NCI-H1105 (cell line): ENCODE measurements at places on chromosomes 12 and 14.
A peak's percentile ranks its signal among the peaks of the same experiment; 100 is the strongest.

GRCh38 chr12:110171186-110171538 is 47.0 kb downstream of the IFT81 start:
- no peak for DNase-seq

- no peak for DNase-seq
These were observed 11.0 kb downstream of the DCTN2 start for GRCh38 chr12:57535764-57536596.

DNA sequence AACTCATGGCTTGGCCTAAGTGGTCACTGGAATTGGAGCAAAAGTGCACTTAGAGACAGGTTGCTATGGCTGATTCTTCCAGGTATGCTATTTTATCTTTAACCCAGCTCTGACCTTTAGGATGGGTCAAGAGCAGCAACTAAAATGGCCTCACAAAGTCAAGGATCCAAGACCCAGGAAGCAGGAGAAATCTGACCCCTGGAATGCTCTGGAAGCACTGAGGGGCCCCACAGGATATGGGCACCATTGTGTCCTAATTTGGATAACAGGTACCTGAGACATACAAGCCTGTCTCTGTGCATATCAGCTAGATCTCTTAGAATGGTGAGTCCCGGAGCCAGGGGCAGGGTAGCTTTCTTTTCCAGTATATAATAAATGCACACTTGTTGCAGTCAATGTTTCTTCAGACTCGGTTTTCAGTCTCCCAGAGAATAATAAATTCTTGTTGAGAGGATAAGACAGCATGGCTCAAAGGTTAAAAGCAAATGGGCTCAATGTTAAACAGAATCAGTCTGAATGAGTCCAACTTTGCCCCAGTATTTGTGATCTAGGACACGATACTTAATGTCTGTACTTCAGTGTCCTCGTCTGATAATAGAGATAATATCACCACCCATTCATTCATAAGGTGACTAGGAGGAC is 29.3 kb upstream of the TMCC3 start:
- no peak for DNase-seq

DNA sequence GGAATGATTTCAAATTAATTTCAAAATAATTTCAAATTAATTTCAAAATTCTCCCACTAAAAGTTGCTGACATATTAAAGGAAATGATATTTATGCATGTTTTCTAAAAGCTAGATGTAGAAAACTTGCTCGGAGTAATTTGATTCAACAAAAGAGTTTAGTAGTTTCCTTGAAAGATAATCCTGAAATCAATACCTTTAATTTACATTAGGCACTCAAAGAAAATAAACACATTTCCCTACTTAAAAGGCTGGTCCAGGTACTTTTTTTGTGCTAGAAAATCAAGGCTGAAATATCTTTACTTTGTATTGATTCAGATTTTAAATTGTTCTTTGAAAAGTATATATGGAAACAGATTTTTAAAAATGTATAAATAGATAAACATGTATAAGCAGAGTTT is 370.5 kb downstream of the RAD51B start:
- DNase-seq, result no peak

GRCh38 chr12:22457085-22457484 is 87.3 kb downstream of the C2CD5 start:
- no peak for DNase-seq

DNA sequence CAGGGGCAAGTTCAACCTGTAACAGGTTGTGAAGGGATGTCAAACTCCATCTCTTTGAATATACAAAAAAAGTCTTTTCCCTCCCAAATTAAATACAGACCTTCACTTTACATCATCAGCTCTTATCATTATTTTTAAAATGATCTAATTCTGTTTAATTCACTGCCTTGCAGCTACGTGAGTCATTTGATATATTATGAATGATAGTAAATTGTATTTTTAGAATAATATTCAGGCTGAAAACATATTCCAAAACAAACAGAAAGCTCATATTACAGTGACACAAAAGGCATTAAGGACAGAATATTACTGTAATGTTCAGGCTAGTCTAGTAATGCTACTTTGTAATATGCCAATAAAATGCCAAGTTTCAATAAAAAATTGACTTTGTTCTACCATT is 53.3 kb downstream of the BCAT1 start:
- DNase-seq, result no peak

GRCh38 chr12:2183556-2184541 is 131.1 kb downstream of the CACNA1C start:
- DNase-seq, result no peak

DNA sequence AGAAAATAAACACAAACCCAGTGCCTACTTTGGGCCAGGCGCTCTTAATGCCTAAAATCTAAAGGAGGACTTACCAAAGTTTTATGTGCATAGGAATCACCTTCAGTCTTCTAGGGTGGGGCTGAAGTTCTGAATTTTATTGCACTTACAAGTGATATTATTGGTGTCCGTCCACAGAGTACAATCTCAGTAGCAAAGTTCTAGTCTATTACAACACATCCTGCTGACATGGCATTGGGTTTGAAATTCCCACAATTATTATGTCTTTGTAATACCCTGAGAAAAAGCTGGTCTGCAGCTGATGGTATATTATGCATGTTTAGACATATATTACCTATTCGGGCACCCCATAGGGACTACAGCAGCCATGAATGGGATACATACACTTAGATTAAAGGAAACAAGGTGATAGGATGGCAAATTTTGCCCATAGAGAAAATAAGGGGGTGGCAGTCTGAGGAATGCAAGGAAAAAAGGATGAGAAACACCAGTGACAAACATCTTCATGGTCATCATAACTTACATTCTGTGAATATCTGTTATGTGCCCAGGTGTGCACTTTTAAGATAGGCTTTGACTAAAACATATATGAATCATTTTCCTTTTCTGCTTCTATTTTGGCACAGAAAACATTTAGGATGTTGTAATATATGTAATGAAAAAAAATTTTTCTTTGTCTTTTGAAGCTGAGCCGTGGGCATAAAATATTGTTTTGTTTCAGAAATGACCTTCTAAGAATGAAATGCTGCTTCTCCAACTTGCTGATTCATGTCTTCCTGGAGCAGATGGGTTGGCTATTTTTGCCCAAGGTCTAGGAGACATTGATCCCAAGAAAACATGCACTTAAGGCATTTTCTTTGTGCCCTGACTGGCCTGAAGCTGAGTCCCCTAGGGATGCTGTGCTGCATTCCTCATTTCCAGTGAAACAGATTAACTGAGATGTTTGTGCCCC is 27.2 kb upstream of the ALG10 start:
- no peak for DNase-seq

- DNase-seq, result no peak
These were observed 6.4 kb downstream of the SLC6A13 start for GRCh38 chr12:256225-256624.

DNA sequence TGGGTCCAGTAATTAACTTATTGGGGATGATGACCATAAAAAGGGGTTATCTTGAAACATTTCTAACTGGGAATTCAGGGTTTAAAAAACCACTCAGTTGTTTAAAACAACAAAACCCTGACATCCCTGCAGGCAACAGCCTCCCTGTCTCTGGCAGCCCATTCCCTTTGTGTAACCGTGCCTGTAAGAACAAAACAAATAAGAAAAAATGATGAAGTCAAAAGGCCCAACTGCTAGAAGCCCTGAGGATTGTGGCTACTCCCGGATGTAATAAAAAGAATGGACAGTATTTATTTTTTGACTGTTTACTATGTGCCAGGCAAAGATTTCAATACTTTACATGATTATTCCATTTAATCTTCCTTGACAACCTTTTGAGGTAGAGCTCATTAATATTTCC is 75.3 kb downstream of the TMCC3 start:
- DNase-seq, result no peak

DNA sequence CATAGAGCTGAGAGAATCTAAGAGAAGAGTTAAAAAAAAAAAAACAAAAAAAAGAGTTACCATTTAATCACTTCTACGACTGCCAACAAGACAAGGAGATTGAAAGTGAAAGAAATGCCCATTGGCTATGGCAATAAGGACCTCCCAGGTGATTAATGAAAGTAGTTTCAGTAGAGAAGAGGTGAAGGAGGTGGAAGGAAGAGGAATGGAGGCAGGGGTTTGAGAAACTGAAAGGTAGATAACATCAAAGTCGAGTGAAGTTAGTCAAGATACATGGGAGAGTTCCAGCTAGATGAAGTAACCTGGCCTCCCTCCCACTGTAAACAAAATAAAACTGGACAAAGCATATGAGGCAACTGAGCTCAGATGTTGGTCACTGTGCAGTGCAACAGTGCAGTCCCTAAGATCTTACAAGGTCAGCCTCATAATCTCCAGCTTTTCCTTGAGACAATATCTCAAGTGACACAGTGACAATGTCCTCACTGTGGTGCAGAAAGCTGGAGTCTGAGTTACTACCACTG is 118.0 kb upstream of the CCDC198 start:
- no peak for DNase-seq

DNA sequence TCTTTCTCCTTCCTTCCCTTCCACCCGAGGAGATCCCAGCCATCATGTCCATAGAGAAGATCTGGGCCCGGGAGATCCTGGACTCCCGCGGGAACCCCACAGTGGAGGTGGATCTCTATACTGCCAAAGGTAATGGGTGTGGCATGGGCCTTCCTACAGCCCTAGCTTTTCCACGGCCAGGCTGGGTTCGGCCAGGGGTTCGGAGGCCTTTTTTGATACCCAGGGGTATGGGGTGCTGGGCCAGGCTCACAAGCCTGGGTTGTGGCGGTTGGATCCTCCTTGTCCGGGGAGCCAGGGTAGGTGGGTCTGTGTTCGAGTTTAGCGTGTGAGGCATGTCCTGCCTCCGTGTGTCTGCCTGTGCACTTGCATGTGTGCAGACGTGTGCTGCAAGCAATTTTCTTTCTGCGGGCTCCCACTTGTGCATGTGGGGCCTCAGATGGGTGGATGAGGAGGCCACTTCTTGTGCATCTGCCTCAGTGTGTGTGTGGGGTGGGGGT is 1.5 kb downstream of the ENO2 start:
- no peak for DNase-seq

GRCh38 chr14:52265253-52265652 is 2.2 kb upstream of the PTGDR start:
- DNase-seq, result no peak

- peak; percentile 95 for DNase-seq
These were observed 1.3 kb downstream of the TRIM9 start for GRCh38 chr14:51093371-51094281.

DNA sequence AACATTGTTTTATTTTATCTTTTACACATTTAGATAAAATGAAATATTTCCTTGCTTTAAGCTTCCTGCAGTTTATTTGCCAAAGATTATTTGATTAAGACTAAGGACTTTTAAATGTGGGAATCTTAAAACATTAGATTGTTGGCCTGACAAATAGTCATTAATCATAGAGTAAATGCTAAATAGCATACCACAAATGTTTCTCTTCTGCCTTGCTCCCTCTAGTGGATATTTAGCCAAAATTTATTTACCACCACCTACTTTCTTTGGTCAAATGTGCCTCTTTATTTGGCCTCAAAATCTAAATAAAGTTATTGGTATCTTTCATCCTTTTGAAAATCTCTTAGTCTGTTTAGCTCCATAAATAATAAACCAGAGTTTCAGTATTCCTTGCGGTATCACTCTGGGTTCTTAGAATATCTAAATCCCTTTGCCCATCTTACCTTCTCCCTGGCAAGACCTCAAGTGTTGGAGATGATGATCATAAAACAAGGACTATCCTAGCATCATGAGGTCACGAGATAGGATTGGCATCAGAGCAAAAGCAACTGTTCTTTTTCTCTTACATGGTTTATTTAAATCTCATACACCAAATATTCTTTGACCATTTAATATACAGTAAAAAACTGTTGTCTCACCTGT is 150.6 kb upstream of the AEBP2 start:
- DNase-seq, result peak; percentile 40

- DNase-seq, result no peak
These were observed 7.2 kb downstream of the CBLN3 start for GRCh38 chr14:24422261-24422660.

GRCh38 chr12:124730455-124730932 is 133.2 kb downstream of the SCARB1 start:
- DNase-seq, result no peak

- DNase-seq, result no peak
These were observed 45.8 kb upstream of the PTCSC3 start for GRCh38 chr14:36222337-36222736.

DNA sequence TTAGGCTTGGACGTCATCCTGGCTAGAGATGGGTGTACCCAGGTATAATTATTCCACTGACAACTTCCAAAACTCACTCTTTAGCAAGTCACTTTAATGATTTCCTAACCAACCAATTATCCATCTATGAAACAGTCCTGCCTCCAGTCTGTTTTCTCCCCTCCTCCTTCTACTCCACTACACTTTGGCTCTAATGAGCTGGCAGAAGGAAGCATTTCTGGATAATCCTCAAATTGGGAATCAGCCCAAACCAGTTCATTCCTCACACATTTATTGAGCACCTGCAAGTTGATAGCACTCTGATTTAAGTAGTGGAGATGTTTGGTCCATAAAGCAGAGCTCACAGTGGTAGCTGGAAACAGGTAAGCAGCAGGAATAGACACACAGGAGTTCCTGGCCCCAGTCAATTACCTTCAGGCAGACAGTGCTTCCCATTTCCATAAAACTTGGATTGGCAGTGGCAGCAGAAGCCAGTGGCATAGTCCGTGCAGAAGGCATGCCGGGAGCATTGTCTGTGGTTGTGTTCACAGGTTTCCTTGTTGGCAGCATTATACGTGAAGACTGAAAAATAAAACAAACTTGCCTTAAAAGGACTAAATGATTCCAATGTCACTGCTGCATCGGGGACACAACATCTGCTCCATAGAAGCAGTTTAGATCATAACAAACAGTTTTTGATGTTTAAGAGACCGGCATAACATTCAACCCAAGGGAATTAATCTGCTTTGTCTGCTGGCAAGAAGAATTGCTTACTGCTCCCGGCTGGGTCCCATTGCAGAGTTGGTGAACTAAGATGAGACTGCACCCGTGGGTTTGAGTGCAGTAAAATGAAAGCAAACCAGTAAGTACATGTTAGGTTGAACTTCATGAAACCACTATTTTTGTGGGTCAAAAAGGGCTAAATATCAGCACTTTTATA is 26.2 kb downstream of the NID2 start:
- no peak for DNase-seq

GRCh38 chr12:132302466-132303358 is 26.7 kb downstream of the GALNT9 start:
- no peak for DNase-seq

DNA sequence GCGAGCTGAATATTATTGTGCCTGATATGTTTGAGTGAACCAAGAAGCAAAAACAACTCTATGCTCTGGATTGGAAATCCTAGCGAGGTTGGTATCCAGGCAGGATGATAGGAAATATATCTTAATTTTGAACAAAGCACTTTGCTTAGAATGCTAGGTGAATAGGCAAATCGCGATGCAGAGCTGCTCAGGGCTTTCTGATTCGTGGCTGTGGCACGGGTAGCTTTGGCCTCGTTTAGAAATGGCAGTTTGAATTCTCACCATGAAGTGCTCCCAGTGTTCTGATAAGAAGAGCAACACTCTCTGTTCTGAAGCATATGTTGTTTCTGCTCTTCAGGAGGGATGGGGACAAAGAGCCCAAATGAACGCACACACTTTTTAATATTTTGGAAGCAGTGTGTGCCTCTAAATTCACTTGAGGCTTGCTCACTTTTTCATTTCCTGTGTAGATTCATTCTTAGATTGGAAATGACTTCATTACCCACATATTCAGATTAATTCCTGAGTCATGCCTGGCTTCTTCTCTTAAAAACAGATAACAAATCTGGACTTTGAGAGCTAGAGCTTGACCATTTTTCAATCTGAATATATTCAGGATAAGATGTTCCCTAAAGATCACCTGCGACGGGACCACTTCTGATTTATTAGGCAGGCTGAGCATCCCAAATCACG is 200.9 kb downstream of the RPAP3 start:
- no peak for DNase-seq

GRCh38 chr14:81406863-81407262 is 6.7 kb upstream of the STON2 start:
- DNase-seq, result no peak

- DNase-seq, result peak; percentile 41
These were observed 1.5 kb downstream of the KDM2B start for GRCh38 chr12:121579190-121579791.
